ENCODE measurements at places on chromosomes 11 and 22. TPM values are rescaled to one million over a fixed set of nuclear protein-coding genes. Genes with fewer than 3 reads are reported as not detected.

Gene MS4A14
- not detected for total RNA-seq

Gene MRGPRE
- total RNA-seq, result not detected

Gene OR5AL1
- total RNA-seq, result not detected

Gene MMP11
- 0.50 TPM for total RNA-seq

Gene AIFM3
- total RNA-seq, result not detected

DNA sequence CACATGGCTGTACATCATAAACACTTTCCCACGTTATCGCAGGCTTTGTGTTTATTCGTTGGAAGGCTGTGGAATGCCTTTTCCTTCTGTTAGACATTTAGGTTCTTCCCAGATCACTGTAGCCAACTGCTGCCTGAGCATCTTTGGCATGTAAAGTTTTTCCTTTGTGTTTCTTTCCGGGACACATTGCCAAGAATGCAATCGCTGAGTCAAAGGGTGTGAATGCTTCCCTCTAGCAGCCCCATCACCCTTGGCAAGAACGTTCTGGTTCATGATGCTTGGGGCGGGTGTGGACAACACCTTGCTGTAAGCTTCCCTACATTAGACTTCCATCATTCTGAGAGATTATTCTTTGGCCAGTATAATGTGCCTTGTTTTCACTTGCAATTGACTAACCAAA is 136.2 kb downstream of the OSBP2 start:
- no peak for ATAC-seq

GRCh38 chr11:92278791-92279433 is 54.3 kb downstream of the FAT3 start:
- ATAC-seq, result no peak

DNA sequence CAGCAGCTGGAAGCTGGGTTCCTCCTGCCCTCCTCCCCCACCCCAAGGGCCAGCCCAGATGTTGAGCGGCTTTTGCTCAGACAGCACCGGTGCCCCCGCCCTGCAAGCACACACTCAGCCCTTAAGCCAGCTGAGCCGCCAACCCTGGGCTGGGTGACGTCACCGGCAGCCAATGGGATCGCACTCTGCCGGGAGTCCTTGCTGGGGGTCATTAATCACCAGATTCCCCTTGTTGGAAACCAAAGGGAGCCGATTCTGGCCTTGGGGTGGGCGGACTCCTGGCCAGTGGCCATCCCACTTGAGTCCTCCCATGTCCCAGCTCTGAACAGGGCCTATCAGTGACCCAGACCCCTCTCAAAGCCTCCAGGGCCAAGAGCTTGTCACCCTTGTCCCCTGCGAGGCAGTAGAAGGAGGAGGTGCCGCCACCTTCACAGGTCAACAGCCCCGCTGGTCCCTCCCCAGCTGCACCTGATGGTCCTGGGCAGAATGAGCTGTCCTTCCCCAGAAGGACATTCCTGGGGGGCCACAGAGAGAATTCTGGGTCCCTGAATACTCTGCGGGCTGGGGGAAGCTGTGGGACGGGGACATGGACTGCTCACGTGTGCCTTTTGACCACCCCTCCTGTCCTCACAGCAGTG is 7.4 kb downstream of the DUSP8 start:
- no peak for ATAC-seq

All from activated T-helper 17 cell treated with anti-CD3 and anti-CD28 coated beads, Interleukin-2, amount 50 U/mL, for 72 hours (primary cell).